Body of pancreas (tissue), 4 donors: ENCODE measurements at places on chromosomes 7 and 10.

DNA sequence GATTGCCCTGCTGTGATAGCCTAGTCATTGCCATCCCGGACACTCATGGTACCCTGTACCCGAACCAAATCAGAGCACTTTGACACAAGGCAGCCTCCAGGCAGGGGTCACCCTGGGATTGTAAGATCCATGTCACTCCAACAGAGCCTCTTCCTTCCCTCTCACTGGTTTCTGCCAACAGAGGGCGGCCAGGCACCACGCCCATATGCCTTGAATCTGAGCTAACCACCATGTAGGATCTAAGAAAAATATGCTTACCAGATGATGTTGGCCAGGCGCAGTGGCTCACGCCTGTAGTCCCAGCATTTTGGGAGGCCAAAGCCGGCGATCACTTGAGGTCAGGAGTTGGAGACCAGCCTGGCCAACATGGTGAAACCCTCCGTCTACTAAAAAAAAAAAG, 389.2 kb upstream of the KLF6 start:
- H3K4me1 ChIP-seq = no peaks in the 10 kb centered on the region
- no peak overlapping the region for H3K27ac ChIP-seq
- H3K27me3 ChIP-seq = no peaks in the 10 kb centered on the region
- H3K36me3 ChIP-seq = no peaks in the 10 kb centered on the region
- no peak overlapping the region for H3K4me3 ChIP-seq

- H3K4me1 ChIP-seq = peaks cover 5% of the 10 kb centered on the region
- DNase-seq = no peak
- no peaks in the 10 kb centered on the region for H3K36me3 ChIP-seq
- H3K27ac ChIP-seq = no peak overlapping the region
- no peaks in the 10 kb centered on the region for H3K27me3 ChIP-seq
These were observed 3.3 kb upstream of the OPN4 start for GRCh38 chr10:86651021-86651471.

DNA sequence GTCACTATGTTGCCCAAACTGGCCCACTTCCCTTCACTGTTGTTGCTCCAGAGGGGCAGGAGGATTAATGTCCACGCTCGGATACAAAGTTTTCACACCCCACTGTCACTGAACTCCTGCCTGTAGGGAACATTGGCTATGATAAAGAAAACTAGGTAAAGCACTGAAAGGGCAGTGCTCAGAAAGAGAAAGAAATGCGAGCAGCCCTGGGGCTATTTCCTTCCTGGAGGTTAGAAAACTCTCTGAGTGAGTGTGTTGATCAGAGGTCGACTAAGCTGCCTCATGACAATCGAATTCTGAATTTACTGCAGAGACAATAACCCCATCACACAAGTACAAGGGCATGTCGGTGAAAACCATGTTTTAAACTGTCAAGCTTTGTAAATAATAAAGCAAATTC, 227.2 kb upstream of the PITRM1 start:
- H3K36me3 ChIP-seq = no peaks in the 10 kb centered on the region
- no peaks in the 10 kb centered on the region for H3K27me3 ChIP-seq
- no peak for DNase-seq
- H3K4me1 ChIP-seq = peaks cover 7% of the 10 kb centered on the region

DNA sequence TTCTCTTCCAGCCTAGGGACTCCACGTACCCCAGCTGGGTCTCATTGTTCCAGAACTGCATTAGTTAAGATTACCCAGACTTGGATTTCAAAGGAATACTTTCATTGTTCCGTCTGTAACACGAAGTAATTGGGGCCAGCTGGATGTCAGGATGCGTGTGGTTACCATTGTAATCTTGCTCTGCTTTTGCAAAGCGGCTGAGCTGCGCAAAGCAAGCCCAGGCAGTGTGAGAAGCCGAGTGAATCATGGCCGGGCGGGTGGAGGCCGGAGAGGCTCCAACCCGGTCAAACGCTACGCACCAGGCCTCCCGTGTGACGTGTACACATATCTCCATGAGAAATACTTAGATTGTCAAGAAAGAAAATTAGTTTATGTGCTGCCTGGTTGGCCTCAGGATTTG, 21.0 kb downstream of the LRRC17 start:
- H3K27me3 ChIP-seq = no peaks in the 10 kb centered on the region
- H3K4me1 ChIP-seq = no peaks in the 10 kb centered on the region
- peak; percentile 40 for DNase-seq
- H3K4me3 ChIP-seq = no peak overlapping the region

DNA sequence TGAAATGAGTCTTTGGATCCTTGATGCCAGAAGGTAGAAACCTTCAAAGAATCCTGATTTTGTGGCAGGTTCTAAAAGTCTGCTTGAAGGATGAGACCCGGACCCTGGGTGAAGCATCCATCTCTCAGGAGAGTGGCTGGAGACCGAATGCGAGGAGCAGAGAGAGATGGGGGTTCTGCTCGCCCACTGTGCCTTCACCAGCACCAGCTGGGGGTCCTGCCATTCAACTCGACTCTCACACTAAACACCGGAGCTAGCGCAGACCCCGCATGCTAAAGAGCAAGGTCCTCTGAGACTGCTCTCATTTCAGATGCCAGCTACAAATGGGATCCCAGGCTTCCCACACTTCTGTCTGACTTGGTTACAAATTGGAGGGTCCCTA, 218.4 kb downstream of the GLRX3 start:
- H3K36me3 ChIP-seq = no peaks in the 10 kb centered on the region
- H3K27ac ChIP-seq = no peak overlapping the region
- H3K4me3 ChIP-seq = no peak overlapping the region
- no peak for DNase-seq

- H3K27me3 ChIP-seq = no peaks in the 10 kb centered on the region
- peaks cover 10% of the 10 kb centered on the region for H3K4me1 ChIP-seq
- DNase-seq = no peak
- H3K36me3 ChIP-seq = no peaks in the 10 kb centered on the region
- no peak overlapping the region for H3K4me3 ChIP-seq
- no peak overlapping the region for H3K27ac ChIP-seq
These were observed 157.6 kb downstream of the PIP4K2A start for GRCh38 chr10:22556774-22557173.

- H3K4me3 ChIP-seq = no peak overlapping the region
- H3K36me3 ChIP-seq = no peaks in the 10 kb centered on the region
- H3K27me3 ChIP-seq = no peaks in the 10 kb centered on the region
- H3K4me1 ChIP-seq = no peaks in the 10 kb centered on the region
- no peak overlapping the region for H3K27ac ChIP-seq
These were observed 83.2 kb upstream of the MBL2 start for GRCh38 chr10:52855546-52856325.

DNA sequence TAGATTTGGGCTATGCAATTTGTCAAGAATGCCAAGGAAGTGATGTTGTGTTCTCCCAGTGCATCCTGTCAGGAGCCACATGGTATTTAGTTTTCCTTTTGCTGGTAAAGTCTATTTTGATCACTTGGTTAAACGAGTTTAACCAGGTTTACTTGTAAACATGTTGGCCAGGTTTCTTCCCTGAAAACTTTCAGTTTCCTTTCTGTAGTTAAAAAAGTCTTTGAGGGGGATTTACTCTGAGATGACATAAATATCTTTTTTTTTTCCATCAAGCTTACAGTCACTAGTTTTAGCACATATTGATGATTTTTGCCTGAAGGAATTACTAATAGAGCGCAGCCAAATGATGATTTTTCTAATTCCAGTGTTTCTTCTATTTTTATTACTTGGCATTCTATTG, 320.5 kb downstream of the PHF14 start:
- H3K27ac ChIP-seq = no peak overlapping the region
- DNase-seq = no peak
- no peak overlapping the region for H3K4me3 ChIP-seq
- H3K4me1 ChIP-seq = peaks cover 9% of the 10 kb centered on the region

DNA sequence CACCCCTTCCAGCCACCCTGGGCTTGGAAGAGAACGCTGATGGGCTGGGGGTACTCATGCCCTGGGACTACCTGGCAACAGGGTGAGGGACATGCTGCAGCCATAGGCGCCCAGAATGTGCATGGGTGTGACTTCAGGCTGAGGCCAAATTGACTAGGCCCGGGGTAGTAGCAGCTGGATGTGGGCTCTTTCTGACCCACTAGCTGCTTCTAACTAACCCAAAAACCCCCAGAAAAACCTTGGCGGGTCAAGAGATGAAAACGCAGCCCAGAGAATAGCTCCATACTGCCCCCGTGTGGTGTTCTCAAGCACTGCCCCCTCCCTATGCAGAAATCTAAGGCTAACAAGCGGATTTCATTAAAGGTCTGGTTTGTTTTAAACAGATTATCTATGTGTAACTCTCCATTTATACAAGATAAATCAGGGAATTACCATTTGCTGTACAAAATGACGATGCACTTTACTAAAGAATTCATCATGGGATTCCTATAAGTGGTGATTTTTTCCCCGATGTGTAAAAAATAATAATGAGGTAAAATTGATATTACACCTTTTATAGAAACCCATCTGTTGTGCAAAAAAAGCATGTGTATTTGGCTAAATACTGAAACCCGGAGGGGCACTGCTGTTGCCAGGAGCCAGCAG, 4.2 kb downstream of the SMARCD3 start:
- DNase-seq = peak; percentile 52
- no peak overlapping the region for H3K4me3 ChIP-seq
- H3K36me3 ChIP-seq = peaks cover 3% of the 10 kb centered on the region
- H3K27ac ChIP-seq = no peak overlapping the region
- peaks cover 53% of the 10 kb centered on the region for H3K4me1 ChIP-seq
- no peaks in the 10 kb centered on the region for H3K27me3 ChIP-seq

DNA sequence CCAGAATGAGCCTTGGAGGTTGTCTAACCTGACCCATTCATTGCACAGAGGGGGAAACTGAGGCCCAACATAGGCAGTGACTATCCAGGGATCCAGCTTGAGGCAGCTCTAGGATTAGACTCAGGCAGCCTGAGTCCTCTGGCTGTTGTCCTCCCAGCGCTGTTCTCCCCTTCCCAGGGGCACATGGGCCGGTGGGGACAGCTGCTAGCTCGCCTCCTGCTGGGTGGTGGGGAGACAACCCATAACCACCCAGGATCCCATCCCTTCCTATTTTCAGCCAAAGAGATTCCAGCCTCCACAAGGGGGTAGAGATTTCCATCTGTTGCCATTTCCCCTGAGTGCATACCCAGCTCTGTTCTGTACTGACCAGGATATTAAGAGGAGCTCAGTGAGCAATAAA, 145.1 kb upstream of the GPR26 start:
- no peaks in the 10 kb centered on the region for H3K4me1 ChIP-seq
- no peaks in the 10 kb centered on the region for H3K36me3 ChIP-seq
- H3K4me3 ChIP-seq = no peak overlapping the region

GRCh38 chr7:139340037-139340807, 915 bp upstream of the FMC1 start:
- H3K4me3 ChIP-seq = peak overlapping the region; percentile 0
- H3K27me3 ChIP-seq = no peaks in the 10 kb centered on the region
- H3K27ac ChIP-seq = peak overlapping the region; percentile 100
- DNase-seq = peak; percentile 100

DNA sequence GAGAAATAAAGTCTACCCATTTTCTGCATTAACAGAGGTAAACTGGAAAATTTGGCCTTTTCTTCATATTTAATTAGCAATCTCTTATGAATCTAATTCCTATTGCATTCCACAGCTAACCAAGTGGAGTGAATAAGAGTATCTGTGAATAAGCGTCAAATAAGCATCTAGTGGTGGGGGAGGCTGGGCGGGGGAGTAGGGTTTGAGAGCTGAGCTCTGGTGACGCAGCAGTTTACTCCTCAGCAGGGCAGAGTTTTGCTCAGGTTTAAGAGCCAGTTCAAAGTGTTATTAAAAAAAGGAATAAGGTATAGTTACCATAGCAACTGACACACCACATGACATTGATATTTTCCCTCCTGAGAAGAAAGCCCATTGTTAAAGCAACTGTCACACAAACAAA, 1346.8 kb upstream of the CELF2 start:
- DNase-seq = no peak
- no peak overlapping the region for H3K27ac ChIP-seq
- H3K36me3 ChIP-seq = no peaks in the 10 kb centered on the region
- H3K4me3 ChIP-seq = no peak overlapping the region

DNA sequence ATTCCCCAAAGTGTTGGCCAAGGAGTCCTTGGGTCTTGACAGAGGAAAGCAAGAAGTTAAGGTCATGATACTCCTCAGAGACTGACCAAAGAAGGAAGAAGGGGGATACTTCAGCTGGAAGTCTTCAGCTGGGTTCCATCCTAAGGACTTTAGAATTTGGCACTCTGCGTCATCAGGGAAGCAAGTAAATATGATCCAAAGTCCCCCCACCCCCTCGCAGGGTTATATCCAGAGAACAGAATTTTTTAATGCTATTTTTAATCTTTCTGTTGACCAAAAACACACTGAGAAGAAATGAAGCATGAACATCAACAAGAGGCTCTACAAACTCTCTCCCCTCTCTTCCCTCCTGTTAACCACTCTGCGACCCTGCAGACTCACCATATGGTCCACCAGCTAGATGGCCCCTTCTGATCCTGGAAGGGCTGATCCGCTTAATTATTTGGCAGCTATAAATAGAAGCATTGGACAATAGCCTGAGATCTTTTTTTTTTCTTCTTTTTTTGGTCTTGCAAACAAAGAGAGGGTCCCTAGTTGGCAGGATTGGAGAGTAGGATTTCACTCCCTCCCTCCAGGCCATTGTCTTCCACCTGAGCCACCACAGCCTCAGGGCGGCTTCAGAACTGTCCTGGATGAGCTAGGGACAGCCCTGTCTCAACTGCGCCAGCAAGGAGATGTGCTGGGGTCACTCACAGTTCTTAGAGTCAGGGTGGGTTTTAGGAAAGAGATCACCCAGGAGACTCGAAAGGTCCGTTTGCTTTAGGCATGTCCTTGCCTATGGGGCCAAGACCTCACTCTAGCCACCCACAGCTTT, 196.0 kb downstream of the KCNMA1 start:
- H3K4me3 ChIP-seq = no peak overlapping the region
- DNase-seq = no peak
- H3K36me3 ChIP-seq = no peaks in the 10 kb centered on the region
- peaks cover under 1% of the 10 kb centered on the region for H3K4me1 ChIP-seq
- no peak overlapping the region for H3K27ac ChIP-seq
- no peaks in the 10 kb centered on the region for H3K27me3 ChIP-seq

DNA sequence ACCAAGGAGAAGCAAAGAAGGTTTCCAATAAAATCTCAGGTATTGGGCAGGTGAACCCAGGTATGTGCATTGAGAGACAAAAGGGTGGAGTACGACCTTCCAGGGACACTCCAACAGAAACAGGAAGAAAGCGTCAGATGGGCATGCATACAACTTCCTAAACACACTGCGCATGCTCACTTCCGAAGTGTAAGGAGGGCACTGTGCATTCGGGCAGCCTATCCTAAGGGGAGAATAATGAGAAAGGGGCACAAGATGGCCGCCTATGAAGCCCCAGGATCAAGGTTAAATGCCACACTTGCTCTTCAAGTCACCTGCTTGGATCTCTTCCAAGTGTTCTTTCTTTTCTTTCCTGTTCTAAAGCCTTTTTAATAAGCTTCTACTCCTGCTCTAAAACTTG, 39.4 kb upstream of the PRSS1 start:
- H3K4me1 ChIP-seq = peaks cover 64% of the 10 kb centered on the region
- no peaks in the 10 kb centered on the region for H3K36me3 ChIP-seq
- peak overlapping the region; percentile 83 for H3K27ac ChIP-seq
- no peaks in the 10 kb centered on the region for H3K27me3 ChIP-seq
- no peak overlapping the region for H3K4me3 ChIP-seq
- DNase-seq = peak; percentile 77

GRCh38 chr10:84783386-84783785, 455.0 kb downstream of the CCSER2 start:
- no peak overlapping the region for H3K4me3 ChIP-seq
- no peak overlapping the region for H3K27ac ChIP-seq
- H3K36me3 ChIP-seq = no peaks in the 10 kb centered on the region
- no peaks in the 10 kb centered on the region for H3K4me1 ChIP-seq
- peak; percentile 45 for DNase-seq

GRCh38 chr10:11823122-11823988, at the start of gene PROSER2:
Gene PROSER2 (plus strand): TSS chr10:11823356. CDS start chr10:11852078, 28,722 bp downstream.
- no peaks in the 10 kb centered on the region for H3K27me3 ChIP-seq
- H3K27ac ChIP-seq = peak within 1 kb of the TSS; percentile 89
- peak within 1 kb of the TSS; percentile 81 for H3K4me3 ChIP-seq
- H3K36me3 ChIP-seq = no peaks in the 10 kb centered on the region
- peak; percentile 64 for DNase-seq
